ENCODE measurements at places on chromosomes 6 and 20. TPM values are rescaled to one million over a fixed set of nuclear protein-coding genes. Genes with fewer than 3 reads are reported as not detected.

DNA sequence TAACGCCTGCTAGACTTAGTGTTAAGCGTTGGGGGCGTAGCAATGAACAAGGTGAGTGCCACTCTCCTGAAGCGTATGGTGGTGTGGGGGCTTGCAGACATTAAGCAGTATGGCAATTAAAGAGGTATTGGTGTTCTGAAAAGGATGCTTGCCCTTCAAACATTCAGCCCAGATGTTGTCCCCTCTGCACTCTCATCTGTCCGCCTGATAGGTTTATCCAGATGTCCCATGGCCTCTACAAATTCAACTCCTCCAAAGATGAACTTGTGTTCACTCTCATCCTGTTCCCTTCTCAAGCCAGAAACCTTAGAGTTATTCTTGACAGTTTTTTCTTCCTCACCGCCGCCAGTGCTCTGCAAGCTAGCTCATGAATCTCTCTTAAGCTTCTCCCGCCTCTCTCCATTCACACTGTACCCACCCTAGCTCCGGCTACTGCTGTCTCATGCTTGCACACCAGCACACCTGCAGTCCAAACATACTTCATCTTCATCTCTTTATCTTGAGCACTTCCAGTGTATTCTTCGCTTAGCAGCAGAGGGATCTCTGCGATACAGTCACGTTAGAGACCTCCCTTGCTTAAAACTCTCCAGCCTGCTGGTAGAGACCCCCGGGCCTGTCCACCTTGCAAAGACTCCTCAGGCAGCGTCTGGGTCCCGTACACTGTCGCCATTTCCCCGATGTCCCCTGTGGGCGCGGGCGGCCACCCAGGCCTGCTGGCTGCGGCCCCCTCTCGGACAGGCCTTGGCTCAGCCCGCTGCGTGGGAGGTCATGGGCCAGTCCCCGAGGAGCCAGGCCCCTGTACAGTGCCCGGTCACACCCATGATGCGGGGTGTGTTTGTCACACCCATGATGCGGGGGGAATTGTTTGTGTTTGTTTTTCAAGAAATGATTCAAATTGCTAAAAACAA lies 962 bp downstream of the DDX27 start:
- H3K36me3 ChIP-seq: peaks cover 36% of the 10 kb centered on the region
- H3K27ac ChIP-seq: peak overlapping the region; percentile 91
- H3K4me1 ChIP-seq: peaks cover 33% of the 10 kb centered on the region
- DNase-seq: no peak
- H3K4me3 ChIP-seq: peak overlapping the region; percentile 81

DNA sequence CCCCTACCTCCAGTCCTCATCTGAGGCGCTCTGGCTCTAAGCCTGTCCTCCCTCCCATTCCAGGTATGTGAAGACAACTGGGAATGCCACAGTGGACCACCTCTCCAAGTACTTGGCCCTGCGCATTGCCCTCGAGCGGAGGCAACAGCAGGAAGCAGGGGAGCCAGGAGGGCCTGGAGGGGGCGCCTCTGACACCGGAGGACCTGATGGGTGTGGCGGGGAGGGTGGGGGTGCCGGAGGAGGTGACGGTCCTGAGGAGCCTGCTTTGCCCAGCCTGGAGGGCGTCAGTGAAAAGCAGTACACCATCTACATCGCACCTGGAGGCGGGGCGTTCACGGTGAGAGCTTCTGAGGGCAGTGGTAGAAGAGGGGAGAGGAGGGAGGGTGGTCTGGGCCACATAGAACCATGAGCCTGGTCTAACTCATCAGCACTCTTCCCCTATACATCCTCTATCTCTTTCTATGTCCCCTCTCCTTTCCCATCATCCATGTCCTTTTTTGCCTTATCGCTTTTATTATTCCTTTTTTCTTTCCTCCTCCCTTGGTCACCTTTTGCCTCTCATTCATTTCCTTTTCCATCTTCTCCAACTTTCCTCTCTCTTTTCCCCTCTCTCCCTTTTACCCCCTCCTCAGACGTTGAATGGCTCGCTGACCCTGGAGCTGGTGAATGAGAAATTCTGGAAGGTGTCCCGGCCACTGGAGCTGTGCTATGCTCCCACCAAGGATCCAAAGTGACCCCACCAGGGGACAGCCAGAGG lies 3.5 kb downstream of the RING1 start:
- H3K27me3 ChIP-seq: peaks cover 10% of the 10 kb centered on the region
- no peak overlapping the region for H3K27ac ChIP-seq
- H3K36me3 ChIP-seq: peaks cover 30% of the 10 kb centered on the region
- DNase-seq: no peak
- H3K4me3 ChIP-seq: no peak overlapping the region

DNA sequence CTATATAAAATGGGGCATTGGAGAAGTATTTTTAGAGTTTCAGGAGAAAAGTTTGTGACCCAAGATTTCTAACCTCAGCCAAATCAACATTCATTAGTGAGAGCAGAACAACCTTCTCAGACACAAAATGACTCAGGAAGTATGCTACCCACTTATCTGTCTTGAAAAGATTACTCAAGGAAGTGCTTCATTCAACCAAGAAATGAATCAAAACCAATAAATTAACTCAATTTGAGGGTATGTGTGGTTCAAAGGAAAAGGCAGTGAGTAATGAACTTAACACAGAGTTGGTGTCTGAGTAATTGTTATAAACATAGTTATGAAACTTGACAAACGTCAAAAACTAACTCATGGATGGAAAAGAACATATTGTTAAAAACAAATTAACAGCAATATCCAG lies 227.6 kb downstream of the HAO1 start:
- no peaks in the 10 kb centered on the region for H3K4me1 ChIP-seq
- H3K36me3 ChIP-seq: no peaks in the 10 kb centered on the region
- H3K27me3 ChIP-seq: no peaks in the 10 kb centered on the region
- no peak overlapping the region for H3K27ac ChIP-seq

DNA sequence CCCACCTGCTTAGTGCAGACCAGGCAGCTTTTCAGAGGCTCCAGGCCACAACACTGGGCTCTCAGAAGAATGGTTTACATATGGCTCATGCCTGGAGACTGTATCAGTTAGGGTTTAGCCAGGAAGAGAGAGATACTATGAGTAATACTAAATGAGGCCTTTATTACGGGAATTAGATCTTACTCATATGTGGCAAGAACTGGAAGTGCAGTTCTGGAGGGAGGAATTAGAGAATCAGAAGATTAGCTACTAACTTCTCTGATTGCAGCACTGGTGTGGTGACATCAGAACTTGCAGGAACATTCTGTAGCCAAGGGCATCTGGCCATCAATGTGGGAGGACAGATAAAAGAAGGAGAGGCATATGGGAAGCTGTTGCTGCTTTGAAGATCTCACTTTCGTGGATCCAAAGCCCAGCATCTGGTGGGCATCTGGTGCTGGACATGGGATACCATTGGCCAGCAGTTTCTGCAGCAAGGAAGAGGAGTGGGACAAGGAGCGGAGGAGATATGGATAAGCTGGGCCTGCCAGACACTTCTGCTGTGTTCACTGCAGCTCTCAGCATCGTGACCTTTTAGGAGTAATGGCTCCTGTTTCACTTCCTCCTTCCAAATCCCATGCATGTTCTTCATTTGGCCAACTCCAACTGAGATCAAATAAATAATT lies 248.5 kb downstream of the BTBD3 start:
- no peak overlapping the region for H3K4me3 ChIP-seq
- no peaks in the 10 kb centered on the region for H3K36me3 ChIP-seq
- no peaks in the 10 kb centered on the region for H3K4me1 ChIP-seq
- H3K27ac ChIP-seq: peak overlapping the region; percentile 54

GRCh38 chr6:42599558-42599957 lies 35.7 kb downstream of the UBR2 start:
- no peak for DNase-seq
- no peaks in the 10 kb centered on the region for H3K4me1 ChIP-seq
- no peaks in the 10 kb centered on the region for H3K27me3 ChIP-seq
- H3K36me3 ChIP-seq: peaks cover 46% of the 10 kb centered on the region
- no peak overlapping the region for H3K4me3 ChIP-seq
- H3K27ac ChIP-seq: no peak overlapping the region

DNA sequence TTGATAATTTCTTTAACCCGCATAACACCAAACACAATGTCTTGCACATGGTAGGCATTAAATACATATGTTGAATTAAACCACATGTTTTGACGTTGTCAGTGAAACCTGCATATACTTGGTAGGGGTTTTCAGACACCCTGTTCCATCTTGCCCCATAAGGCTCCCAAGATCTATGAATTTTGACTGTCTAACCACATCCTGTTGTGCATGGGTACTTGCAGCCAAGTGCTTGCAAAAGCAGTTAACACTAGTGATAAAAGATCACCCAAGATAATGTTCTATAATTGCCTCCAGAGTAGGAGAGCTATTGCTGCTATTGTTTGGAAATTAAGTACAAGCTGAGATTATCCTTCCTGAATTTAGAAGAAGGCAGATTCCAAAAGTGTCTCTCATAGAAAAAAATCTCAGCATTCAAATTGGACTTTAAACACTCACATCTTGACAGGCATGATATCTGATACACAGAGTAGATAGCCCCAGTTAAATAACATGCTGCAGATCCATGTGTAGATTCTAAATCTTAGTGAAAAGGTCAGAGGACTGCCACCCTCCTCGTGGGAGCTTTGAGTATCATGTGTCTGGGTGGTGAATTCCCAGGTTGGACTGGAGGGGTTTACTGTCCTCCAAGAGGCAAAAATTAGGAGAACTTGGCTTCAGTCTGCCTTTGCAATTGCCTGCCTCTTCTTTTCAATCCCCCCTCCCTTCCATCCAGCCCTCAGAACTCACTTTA lies 25.8 kb upstream of the CCN6 start:
- H3K27me3 ChIP-seq: no peaks in the 10 kb centered on the region
- no peak overlapping the region for H3K4me3 ChIP-seq
- no peaks in the 10 kb centered on the region for H3K36me3 ChIP-seq
- H3K27ac ChIP-seq: no peak overlapping the region
- DNase-seq: no peak

DNA sequence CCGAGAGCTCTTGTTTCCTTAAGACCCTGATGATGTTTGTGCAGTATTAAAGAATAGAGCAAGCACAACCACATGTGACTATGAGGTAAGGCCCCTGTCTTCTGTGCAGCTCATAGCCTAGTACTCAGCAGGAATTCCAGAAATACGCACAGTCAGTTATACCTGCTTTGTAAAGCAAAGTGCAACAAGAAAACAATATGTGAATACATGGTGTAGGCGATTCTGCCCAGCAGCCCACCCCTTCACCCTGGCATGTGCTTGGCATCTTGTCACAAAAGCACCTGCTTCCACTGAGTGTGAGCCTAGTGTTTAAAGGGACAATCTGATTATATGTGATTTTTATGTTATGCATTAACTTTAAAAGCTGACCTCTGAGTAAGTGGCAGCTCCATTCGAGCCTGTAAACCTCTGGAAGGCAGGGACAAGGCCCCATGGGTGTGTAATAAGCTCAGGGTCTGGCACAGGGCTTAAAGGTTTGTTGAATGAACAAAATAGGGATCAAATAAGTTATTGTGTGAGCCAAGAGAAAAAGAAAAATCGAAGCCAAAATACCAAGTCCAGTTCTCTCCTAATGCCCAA lies 148.7 kb downstream of the DOK5 start:
- peak; percentile 43 for DNase-seq
- no peak overlapping the region for H3K27ac ChIP-seq
- H3K27me3 ChIP-seq: no peaks in the 10 kb centered on the region
- H3K36me3 ChIP-seq: no peaks in the 10 kb centered on the region
- H3K4me1 ChIP-seq: peaks cover 21% of the 10 kb centered on the region
- no peak overlapping the region for H3K4me3 ChIP-seq

CRIP3 gene
- total RNA-seq: not detected

APOM gene
- total RNA-seq: 1.9 TPM

ZSCAN12 gene
- 1.4 TPM for total RNA-seq
